OCI-LY7 (cell line): ENCODE measurements at places on chromosomes 5 and 9.
A peak's percentile ranks its signal among the peaks of the same experiment; 100 is the strongest.

- DNase-seq, result peak; percentile 50
Measured at GRCh38 chr5:159106193-159106568, 6.5 kb upstream of the EBF1 start.

GRCh38 chr9:114153761-114154599, 1.4 kb upstream of the COL27A1 start:
- no peak for DNase-seq

GRCh38 chr5:102138243-102138653, 157.8 kb downstream of the SLCO4C1 start:
- DNase-seq, result no peak

DNA sequence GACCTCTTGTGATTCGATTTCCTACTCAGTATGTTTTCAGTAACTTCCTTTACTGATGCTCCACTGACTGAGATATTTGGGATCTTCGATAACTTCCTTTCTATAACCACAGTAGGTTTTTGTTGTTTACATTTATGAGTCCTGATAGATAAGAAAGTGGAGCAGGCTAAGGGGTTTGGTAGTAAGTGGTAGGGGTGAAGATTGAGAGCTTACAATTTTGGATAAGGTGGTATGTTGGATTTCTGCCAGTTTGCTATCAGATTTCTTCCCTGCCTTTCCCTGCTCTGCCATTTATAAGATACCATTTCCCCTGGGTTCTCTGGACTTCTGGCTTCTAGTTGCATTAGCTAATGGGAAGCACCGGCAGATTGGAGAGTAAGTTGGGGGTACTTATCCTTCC, 7.9 kb upstream of the NDUFS4 start:
- no peak for DNase-seq

GRCh38 chr5:19782566-19782965, 205.4 kb downstream of the CDH18 start:
- no peak for DNase-seq

- DNase-seq, result no peak
Measured at GRCh38 chr9:133647765-133648469, 11.8 kb downstream of the DBH start.

- no peak for DNase-seq
Measured at GRCh38 chr5:178241688-178242231, 9.2 kb upstream of the PHYKPL start.

DNA sequence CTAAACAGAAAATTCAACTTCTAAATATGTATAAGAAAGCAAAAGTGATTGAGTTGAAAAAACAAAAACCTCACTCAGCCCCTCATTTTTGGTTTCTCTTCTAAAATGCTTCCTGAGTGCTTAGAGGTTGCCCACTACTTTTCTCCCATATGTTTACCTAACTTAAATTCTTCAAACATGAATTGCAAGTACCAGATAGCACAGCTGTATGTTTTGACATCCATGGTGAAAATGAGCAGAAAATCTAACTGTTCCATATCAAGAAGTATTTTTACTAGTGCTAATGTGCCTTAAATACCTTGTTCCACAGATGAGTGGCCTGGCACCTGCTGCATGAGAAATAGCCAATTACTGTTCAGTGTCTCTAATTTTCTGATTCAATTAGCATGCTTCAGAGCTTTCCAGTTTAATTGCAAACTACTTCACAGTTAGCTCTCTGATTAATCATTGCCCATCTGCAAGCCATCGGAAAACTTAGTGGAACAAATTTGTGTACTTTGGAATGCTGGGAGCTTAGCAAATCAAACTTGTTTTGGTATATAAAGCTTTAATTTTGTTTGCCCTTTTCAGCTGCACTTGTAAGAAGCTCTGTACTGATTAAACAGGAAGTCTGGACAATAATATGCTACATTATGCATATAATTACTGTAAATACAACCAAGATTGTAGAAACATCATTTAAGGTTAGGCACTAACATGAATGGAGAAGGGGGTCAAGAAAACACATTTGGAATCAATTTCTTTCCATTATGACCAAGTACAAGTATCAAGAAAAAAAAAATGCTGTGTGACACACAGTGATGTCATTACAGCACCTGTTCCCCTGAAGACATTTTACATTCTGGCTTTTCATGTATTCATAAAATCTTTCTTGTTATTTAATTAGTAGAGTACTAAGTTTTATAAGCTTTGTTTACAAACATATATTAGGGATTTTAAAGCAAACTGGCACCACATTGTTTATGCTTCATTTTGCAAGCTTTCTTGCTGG, 65.6 kb downstream of the POU5F2 start:
- DNase-seq, result no peak

- DNase-seq, result no peak
Measured at GRCh38 chr9:131264231-131264630, 12.1 kb downstream of the FAM78A start.

DNA sequence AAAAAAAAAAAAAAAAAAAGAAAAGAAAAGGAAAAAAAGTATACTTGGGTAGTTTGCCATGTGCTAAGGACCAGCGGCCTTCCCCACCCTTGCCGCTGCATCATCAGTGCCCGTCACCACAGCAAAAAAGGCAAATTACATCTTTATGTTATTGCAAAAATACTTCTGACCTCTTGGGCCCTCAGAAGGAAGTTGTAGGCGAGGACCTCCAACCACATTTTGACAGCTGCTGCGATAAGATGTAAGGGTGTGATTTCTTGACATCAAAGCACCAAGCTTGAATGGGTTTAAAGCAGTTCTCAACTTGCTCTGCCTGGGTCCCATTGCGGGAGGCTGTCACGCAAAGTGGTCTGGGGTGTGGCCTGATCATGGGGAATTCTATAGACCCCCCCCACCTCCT, 39.2 kb downstream of the DMRT1 start:
- no peak for DNase-seq

DNA sequence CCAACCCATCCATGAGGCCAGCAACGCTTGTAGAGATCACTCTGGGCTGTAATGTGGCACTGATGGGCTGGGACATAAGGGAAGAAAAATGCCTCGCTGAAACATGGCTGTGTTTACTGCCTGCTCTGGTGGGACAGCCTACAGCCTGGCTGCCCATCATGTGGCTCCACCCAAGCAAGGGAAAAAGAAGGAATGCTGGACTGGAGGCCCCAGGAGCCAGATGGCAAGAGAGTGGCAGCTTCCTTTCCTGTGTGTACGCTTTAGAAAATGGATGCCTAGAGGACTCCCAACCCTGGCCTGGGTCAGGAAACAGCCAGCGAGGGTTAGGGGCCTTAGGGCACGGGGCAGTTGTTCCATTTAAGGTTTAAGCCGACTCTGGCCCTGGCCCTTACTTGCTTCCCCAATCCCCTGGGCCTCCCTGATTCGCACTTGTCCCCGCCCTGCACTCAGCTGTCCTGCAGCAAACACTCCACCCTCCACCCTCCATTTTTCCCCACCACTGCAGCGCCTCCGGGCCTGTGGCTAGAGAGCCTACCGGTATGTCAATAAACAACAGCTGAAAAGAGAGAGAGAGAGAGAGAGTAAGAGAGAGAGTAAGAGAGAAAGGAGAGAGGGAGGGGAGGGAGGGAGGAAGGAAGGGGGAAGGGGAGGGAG, 819.4 kb downstream of the SEMA5A start:
- DNase-seq, result no peak

- no peak for DNase-seq
Measured at GRCh38 chr9:107389617-107390071, 99.9 kb downstream of the KLF4 start.

- peak; percentile 43 for DNase-seq
Measured at GRCh38 chr5:95178046-95178651, 106.7 kb downstream of the MCTP1 start.

GRCh38 chr9:77980622-77981021, 51.0 kb downstream of the GNAQ start:
- no peak for DNase-seq

- no peak for DNase-seq
Measured at GRCh38 chr9:35490155-35490909, 421 bp downstream of the RUSC2 start.

- no peak for DNase-seq
Measured at GRCh38 chr9:134348404-134349155, 22.3 kb downstream of the RXRA start.

GRCh38 chr5:54915466-54916027, 69.8 kb downstream of the ESM1 start:
- no peak for DNase-seq

GRCh38 chr9:105065098-105066088, 137.4 kb upstream of the ABCA1 start:
- no peak for DNase-seq

GRCh38 chr5:32057187-32058096, 116.7 kb downstream of the GOLPH3 start:
- DNase-seq, result no peak

DNA sequence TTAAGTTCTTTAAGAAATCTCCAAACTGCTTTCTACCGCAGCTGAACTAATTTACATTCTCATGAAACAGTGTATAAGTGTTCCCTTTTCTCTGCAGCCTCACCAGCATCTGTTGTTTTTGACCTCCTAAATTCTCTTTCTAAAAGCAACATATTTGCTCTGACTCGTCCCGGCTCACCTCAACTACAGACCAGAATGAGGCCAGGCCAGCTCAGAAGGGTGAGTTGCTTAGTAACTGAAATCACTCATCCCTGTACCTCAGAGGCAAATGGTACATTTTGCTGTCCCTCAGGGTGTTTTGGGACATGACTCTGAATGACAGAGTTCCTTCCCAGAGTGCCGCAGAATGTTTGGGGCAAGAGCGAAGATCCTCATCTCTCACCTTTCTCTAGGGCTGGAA, 127.5 kb downstream of the FRMD3 start:
- no peak for DNase-seq

GRCh38 chr9:122040561-122041242, 52.4 kb downstream of the TTLL11 start:
- no peak for DNase-seq

DNA sequence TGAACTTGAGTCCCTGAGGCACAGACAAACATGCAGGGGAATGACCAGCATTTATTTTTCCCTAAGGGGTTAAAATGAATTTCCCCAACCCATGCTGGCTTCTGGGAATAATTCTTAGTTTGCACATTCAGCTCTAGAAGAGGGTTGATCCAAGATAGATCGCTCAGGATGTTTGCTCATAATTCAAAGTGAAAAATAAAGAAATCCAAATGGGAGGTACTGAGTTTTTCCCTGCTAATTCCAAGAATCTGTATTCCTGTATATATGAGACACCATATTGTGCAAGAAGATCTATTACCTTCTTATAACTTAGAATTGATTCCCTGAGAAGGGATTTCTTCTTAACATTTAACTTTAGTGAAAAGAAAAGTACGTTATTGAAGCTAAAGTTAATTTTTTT, 96.2 kb downstream of the VCAN start:
- no peak for DNase-seq

- peak; percentile 3 for DNase-seq
Measured at GRCh38 chr5:5025774-5026408, 114.2 kb upstream of the ADAMTS16 start.

DNA sequence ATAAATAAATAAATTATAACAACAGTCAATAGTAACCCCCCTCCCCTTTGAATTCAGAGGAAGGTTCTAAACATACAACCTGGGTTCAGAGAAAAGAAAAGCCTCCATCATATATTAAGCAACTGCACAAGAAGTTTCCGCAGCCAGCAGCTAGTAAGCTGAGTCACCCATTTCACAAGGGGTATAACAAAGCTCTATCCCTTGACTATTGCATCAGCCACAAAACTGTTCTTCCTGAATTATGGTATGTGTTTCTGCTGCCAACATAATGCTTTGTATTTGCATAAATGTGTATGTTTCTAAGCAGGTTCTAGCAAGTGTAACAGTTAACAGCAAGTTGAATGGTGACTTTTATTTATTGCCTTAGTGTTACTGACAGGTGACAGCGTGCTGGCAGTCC, 6.8 kb upstream of the CEP120 start:
- DNase-seq, result no peak

- no peak for DNase-seq
Measured at GRCh38 chr5:9104571-9105339, 441.1 kb downstream of the SEMA5A start.

GRCh38 chr9:3458806-3459475, 66.9 kb downstream of the RFX3 start:
- DNase-seq, result no peak

DNA sequence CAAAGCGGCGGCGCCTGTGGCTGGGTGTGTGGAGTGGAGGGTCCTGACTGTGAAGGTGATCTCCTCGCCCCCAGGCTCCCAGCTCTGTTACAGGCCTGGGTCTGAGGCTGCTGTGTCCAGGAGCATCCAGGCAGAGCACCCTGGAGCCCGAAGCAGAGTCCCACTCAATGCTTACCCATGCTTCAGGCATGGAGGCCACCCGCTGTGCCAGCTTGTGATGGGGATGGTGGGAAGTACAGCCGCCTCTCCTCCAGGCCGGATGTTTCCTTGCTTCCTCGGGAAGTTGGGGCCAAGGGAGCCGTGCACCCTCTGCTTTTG, 255.9 kb upstream of the IRX1 start:
- DNase-seq, result no peak

GRCh38 chr9:8718121-8718725, 918.6 kb upstream of the DMAC1 start:
- no peak for DNase-seq

DNA sequence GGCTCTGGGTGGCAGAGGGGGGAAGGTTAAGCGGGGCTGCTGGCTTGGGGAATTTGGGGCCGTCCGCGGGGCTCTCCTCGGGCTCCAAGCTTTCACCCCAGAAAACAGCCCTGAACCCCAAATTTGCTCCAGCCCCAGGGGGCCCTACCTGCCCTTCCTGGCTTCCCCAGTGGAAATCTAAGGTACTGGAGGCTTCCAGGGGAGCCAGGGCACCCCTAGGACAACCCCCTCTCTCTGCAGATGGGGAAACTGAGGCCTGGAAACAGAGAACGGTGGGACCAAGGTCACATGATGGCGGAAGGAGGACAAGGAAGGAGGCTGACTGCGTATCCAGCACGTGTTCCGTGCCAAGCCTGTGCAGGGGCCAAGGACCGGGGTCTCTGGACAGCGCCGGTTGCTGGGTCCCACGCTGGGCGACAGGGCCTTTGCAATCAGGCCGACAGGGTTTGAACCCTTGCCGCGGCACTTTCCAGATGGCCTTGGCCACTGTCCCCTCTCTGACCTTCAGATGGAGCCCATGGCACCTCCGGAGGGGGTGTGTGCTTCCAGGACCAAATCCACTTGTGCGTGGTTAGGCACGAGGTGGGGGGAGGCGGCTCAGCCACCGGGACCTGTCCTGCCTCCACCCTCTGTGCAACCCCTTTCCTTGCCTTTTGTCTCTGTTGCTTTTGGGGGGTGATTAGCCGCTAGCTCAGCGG, 183.1 kb downstream of the C9orf50 start:
- no peak for DNase-seq

DNA sequence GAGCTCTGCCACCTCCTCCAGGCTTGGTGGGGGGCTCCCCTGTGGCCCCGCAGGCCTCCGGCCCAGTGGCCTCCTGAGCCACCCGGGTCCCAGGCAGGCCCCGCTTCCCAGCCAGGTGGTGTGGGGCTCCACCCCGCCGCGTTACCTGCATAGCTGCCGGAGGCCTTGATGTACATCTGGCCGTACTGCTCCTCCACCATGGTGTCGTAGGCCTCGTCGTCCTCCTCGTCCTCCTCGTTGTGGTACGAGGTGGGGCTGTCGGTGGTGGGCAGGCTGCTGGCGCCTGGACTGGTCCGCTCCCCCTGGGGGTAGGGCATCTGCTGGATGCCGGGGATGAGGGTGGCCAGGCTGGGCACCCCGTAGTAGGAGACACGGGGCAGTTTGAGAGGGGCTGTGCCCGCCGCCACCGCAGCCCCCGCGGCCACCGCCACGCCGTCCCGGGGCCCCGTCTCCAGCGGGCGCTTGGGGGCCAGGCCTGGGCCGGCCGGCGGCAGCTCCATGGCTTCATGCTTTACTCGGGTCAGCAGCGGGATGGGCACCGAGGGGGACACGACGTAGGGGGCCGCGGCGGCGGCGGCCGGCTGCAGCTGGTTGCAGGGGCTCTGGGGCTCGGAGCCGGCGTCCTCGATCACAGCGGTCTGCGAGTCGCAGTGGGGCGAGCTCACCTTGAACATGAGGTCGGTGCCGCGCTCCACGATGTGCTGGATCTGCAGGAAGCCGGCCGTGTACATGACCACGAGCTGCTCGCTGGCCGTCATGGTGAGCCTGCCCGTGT, 45.4 kb downstream of the NACC2 start:
- no peak for DNase-seq
